ENCODE measurements at places on chromosomes 1 and 21. TPM values are rescaled to one million over a fixed set of nuclear protein-coding genes. Genes with fewer than 3 reads are reported as not detected.
A peak's percentile ranks its signal among the peaks of the same experiment; 100 is the strongest.

EVA1C gene
- total RNA-seq: 105 TPM

SPRR2A gene
- not detected for total RNA-seq

GSTM1 gene
- 9.4 TPM for total RNA-seq

KCNJ6 gene
- total RNA-seq: not detected

WDR64 gene
- total RNA-seq: 0.21 TPM

POGZ gene
- total RNA-seq: 34.3 TPM

ATP1A4 gene
- 1.5 TPM for total RNA-seq

STYXL2 gene
- not detected for total RNA-seq

CNN3 gene
- total RNA-seq: 510 TPM

CFHR2 gene
- total RNA-seq: not detected

ADGRB2 gene
- 3.7 TPM for total RNA-seq

CCDC17 gene
- total RNA-seq: 3.2 TPM

ANKRD45 gene
- total RNA-seq: 0.51 TPM

ECM1 gene
- total RNA-seq: 6.6 TPM

- DNase-seq: no peak
Observed at GRCh38 chr1:117842408-117843170, 86.8 kb downstream of the GDAP2 start.

DNA sequence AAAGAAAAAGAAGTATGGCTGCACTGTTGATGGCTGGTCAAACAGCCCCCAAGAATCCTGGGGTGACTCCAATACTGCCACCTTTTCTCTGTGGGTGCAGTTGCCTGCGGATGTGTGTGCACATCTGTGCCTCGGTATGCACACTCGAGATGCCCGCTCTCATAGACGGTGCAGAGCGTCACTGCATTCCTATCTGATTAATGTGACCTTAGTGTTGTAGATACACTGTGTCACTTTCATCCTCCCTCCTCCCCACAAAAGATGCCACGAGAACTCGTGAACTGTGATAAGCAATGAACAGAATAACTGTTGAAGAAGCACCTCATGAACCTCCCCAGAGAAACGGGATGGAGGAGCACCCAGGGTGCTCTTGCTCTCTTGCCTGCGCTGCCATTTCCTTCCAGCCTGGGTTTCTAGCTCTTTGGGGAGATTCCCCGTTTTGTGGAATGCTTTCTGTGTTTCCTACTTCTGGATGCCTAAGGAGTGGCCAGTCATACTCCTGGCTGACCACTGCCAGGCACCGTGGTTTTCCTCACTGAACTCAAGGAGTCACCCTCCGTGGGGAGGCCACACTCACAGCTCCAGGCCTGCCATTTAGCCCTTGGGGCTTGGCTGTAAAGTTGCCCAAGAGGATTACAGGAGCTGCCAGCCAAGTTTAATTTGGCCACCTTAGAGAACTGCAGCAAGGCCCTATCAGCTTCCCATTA, 32.0 kb downstream of the NTPCR start:
- DNase-seq: no peak

- DNase-seq: no peak
Observed at GRCh38 chr21:27550287-27550686, 583.4 kb upstream of the ADAMTS5 start.

DNA sequence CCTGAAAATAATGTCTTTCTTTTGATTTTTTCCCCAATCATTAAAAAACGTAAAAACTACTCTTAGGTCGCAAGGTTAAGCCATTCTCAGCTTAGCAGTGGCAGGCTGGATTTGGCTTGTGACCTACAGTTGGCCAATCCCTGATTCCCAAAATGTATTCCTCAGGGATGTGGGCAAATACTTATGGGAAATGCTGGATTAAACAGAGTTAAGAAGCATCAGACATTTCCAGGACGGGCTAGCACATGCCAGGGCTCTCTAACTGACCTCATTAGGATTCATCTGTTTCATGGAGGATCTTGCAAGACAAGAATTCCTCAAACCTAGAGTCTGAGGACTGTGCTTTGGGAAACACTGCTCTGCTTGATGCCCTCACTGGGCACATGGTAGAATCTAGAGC, 982 bp upstream of the IL24 start:
- no peak for DNase-seq

DNA sequence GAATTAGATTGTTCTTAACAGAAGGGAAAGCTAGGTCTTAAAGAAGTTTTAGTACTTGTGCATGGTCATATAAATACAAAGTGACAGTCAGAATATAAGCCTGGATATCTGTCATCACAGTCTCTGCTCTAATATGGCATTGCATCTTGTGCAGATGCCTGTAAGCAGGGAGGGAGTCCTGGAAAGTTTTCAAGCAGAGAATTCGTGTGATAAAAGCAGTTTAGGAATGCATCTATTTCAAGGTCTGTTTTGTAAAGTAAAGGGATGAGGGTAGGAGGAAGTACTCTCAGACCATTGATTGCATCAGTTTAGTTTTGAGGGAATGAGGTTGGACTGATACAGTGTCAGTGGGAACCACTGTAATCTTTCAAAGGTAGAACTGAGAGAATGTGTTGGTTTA, 30.6 kb downstream of the IARS2 start:
- DNase-seq: no peak

DNA sequence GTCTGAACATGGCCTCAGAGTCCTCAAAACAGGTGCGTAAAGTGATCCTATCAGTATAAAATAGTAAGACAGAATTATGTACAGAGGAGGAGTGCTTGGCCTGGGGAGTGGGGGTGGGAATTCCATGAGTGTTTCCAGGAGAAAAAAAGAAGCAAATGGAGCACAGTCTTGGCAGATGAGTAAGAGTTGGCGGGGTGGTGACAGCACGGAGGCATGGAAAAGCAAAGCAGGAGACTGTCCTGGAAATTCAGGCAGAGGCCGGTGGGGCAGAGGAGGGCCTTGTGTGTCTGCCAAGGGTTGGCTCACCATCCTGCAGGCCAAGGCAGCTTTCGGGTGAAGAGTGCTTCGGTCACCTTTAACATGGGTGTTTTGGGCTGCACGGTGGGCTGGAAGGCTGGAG, 63.4 kb downstream of the OPTC start:
- DNase-seq: peak; percentile 75

DNA sequence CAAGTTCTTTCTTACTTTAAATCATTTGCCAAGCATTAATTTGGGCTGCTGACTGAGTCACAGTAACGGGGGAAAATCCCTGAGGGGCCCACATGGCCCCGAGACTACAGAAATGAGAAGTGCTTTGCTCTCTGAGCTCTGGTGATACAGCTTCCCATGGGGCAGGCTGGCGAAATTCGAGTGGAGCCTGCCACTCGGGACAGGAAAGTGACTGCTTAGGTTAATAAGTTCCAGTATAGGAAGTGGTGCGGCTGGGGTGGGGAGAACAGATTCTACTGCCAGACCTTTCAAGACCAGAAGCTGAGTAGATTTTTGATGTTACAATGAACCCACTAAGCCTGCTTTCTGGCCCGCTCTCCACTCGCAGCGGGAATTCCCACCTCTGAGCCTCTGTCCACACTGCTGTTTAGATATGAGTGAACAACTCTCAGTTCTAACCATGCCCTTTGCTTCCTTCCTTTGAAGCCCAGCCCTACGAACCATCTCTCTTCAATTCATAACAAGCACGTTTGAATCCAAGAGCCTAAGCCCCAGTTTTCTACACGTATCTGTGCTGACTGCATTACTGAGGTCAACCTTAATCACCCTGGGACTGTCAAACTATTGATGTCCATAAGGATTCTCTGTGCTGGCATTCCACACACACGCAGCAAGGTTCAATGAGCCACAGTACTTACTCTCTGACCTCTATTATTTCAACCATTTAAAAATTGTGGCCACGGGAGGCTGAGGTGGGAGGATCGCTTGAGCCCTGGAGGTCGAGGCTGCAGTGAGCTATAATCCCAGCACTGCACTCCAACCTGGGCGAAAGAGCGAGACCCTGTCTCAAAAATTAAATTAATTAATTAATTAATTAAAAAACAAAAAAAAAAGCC, 9.6 kb downstream of the ZBTB17 start:
- DNase-seq: no peak

GRCh38 chr1:156884560-156885184, 8.8 kb upstream of the PEAR1 start:
- no peak for DNase-seq

GRCh38 chr1:65292861-65293593, 16.3 kb upstream of the DNAJC6 start:
- no peak for DNase-seq

Data from uterus (tissue), 4 donors.